NCI-H1105 treated with DMSO at 0.1 percent for 48 hours (cell line): ENCODE measurements at places on chromosomes 11 and 22.

- no peak for DNase-seq
Measured at GRCh38 chr11:110185121-110185591, 92.0 kb downstream of the ZC3H12C start.

DNA sequence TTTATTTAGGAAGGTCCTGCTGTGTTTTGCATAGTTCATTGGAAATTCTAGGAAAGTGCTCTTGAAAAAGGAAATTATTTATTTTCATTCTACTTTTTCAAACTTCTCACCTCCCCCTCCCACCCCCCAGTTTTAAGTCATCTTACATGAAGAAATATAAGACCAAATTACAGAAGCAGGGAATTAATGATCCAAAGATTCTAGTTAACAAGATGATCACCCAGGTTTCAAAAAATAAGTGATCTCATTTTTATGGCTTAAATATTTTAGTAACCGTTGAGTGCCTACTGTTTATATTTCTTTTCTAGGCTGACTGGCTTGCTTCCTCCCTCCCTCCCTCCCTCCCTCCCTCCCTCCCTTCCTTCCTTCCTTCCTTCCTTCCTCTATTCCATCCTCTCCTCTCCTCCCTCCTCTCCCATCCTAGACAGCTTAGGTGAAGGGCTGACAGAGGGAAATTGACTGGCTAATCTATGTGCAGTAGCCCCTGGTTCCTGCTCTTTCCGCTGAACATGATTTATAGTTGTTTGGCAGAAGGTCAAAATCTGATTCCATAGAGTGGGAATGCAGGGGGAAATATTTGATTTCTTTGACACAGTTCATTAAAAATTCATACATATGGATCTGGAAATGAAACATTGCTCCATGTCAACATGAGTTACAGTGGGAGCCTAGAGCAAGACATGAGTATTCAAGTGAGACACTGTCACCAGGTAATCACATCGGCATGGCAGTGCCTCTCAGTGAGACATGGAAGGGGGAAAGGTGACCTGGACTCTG lies 123.4 kb downstream of the COMMD9 start:
- DNase-seq, result peak; percentile 23

GRCh38 chr22:42430528-42431125 lies 1.6 kb downstream of the NFAM1 start:
- DNase-seq, result no peak

DNA sequence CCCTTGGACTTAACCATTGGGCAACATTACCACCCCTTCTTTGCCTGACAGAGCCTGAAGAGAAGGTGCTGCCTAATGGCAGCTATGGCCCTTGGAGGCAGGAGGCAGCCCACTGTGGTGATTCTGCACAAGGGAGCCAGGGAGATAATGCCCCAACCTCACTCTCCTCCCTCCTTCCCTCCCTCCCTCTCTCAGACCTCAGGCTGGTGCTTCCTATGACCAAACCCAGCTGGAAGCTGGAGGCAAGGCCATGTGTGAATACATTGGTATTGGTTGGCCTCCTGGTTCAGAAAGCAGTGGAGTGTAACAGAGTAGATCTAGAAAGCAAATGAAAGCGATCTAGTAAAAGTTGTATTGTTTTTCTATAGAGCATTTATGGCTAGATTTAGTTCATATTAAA lies 233.1 kb downstream of the CSNK2A3 start:
- DNase-seq, result no peak

GRCh38 chr11:119745112-119745511 lies 16.1 kb upstream of the NECTIN1 start:
- DNase-seq, result no peak

- DNase-seq, result peak; percentile 36
Measured at GRCh38 chr11:9313648-9314290, 624 bp downstream of the TMEM41B start.

DNA sequence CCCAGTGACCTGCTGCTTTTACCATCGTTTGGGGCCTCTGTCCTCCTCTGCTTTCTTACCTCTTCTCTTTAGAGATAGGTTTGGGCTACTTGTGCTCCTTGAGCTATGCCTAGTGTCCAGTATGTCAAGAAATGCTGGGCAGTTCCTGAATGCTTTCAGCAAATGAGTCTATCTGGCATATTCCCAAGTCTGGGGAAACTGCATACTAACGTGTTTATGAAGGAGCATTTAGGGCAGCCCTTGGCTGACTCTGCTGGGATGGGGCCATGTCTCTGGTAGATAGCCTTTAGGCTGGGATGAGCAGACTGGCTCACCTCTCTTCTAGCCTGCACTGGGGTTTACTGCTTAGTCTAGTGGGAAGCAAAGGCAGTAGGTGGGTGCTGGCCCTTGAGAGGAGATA lies 43.7 kb upstream of the SUSD2 start:
- no peak for DNase-seq

GRCh38 chr11:67351275-67352005 lies 1.9 kb downstream of the POLD4 start:
- peak; percentile 64 for DNase-seq

GRCh38 chr11:112132737-112133136 lies 31.2 kb downstream of the IL18 start:
- DNase-seq, result no peak

DNA sequence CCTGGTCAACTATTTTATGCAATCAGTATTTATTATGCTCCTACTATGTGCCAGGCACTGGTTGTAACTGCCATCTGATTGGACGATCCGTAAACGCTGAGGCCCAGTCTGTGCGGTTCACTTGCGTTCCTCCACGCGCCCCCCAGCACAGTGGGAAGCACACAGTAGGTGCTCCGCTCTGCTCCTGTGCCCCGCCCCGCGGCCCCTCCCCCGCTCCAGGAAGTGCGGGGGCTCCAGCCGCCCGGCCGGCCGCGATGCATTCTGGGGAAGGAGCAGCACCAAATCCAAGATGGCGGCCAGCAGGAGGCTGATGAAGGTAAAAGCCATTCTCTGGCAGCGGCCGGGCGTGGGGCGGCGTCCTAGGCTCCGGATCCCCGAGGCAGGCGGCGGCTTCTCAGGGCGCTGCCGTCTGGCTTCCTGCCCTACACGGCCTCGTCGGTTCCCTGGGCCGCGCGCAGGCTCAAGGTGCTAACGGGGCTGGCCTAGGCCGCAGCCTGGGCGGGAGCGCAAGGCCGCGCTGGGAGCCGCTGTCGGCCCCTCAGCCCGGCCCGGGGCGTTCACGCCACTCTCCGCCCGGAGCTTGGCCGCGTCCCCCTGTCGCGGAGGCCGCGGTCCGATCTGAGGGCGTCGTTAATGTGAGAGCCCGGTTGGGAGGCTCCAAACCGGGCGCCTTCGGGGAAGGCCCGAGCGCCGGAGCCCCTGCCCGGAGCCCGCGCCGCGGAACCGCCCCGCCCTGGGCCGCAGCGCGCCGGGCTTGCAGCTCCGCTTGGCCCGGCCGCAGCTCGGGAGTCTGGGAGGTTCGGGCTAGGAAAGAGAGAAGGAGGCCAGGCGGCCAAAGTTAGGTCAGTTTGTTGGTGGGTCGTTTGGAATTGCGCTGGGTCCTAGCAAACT lies at the start of gene UBE2L3:
Gene UBE2L3 (plus strand): TSS at position 259 of the 891 bp plus-strand sequence. CDS start 31 bp downstream, at position 290.
- DNase-seq, result peak; percentile 63

GRCh38 chr22:41350087-41350486 lies 31.7 kb upstream of the TEF start:
- no peak for DNase-seq

GRCh38 chr11:111886844-111887243 lies 7.5 kb downstream of the CFAP68 start:
- no peak for DNase-seq

- no peak for DNase-seq
Measured at GRCh38 chr11:85827748-85828639, 17.1 kb upstream of the SYTL2 start.

DNA sequence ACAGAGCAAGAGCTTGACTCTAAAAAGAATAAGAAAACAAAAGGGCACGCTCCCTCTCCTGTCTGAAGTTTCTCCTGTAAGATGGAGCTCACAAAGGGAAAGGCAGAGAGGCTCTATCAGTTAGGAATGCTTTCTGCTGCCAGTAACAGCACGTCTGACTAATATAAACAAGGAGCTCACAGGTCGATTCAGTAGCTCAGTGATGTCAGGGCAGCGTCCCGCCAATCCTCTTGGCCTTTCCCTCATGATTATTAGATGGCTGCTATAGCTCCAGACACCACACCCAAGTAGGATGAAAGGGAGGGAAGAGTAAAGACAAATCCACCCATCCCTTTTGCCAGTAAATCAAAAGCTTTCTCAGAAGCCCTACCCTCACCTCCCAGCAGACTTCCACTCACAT lies 51.3 kb upstream of the HMGXB4 start:
- DNase-seq, result no peak

GRCh38 chr11:100593291-100593690 lies 93.8 kb upstream of the ARHGAP42 start:
- no peak for DNase-seq

DNA sequence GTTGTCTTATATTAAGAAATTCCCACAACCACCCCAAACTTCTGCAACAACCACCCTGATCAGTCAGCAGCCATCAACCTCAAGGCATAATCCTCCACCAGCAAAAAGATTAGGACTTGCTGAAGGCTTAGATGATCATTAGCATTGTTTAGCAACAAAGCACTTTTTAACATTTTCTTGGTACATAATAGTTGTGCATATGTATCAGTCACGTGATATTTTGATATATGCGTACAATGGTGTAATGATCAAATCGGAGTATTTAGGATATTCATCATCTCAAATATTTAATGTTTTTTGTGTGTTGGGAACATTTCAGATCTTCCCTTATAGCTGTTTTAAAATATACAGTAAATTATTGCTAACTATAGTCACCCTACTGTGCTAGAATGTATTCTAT lies 73.5 kb upstream of the API5 start:
- no peak for DNase-seq

GRCh38 chr22:39174498-39175352 lies 22.2 kb upstream of the CBX7 start:
- no peak for DNase-seq

GRCh38 chr11:129815596-129816461 lies at the start of gene TMEM45B:
TSS of gene TMEM45B (plus strand) at chr11:129815848. CDS start at chr11:129852483, 36,635 bp downstream.
- DNase-seq, result peak; percentile 74

- DNase-seq, result no peak
Measured at GRCh38 chr11:112225753-112226061, 521 bp upstream of the PTS start.

DNA sequence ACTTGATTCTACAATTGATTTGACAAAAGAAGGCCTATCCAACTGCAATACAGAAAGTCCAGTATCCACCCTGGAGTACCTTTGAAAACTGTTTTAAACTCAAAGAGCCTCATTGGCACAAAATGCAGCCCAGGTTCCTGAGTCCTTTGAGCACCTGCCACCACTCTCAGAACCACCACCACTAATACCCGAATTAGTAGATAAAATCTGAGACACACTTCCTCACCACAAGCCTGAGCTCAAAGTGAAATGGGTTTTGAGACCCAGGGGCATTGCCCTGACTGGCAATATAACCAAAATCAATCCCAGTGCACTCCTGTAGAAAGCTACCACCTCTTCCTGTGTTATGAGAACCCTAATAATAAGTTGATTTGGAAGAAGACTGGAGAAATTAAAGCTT lies 215.7 kb downstream of the CSNK2A3 start:
- DNase-seq, result no peak

DNA sequence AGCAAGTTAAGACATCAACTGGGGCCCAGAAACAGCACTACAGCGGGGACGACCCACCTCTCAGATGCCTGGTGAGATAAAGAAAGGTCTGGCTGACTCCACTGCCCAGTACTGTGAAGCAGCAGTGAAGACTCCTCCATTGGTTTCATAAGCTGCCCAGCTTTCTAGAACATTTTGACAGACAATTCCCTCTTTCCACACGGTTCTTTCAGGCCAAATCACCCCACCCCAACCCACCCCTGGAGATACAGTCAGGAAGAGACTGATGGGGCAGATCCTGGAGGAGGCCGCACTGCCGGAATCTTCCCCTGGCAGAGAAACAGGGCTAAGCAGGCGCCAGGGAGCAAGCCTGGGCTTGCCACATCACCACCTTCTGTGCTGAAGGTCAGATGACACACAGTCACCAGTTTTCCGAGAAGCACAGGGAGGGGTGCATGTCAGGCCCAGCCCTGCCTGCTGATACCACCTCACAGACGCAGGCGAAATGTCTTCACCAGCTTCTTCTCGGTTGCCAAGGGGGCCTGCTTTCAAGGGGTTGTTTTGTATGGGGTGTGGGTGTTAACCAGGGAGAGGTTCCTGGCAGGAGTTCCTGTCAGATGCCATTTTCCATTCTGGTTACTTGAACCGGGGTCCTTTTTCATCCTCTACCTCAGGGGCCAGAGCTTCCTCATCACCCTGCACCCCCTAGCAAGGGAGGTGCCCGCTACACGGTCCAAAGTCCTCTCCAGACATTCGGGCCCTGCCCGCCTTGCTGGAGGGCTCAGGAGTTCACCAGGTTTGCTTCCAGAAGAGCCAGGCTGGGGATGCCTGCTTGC lies 1.4 kb upstream of the NEAT1 start:
- DNase-seq, result peak; percentile 85

- no peak for DNase-seq
Measured at GRCh38 chr11:116790167-116791001, 1.3 kb downstream of the APOA5 start.

- DNase-seq, result peak; percentile 53
Measured at GRCh38 chr11:723120-723883, 17.3 kb downstream of the EPS8L2 start.

GRCh38 chr11:23543651-23544222 lies 683.5 kb upstream of the CCDC179 start:
- DNase-seq, result no peak

DNA sequence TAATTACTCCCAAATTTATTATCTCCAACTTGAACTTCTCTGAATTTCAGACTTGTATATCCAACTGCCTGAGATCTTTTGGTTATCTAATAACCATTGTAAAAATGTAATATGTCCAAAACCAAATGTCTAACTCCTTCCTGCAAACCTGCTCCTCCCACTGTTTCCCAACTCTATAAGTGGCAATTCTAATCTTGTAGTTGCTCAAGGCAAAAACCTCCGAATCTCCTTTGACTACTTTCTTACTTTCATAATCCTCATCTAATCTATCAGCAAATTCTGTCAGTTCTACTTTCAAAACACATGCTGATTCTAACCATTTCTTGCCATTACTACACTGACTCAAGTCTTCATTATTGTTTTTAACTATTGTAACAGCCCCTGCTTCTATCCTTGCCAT lies 55.7 kb downstream of the FAM168A start:
- no peak for DNase-seq

DNA sequence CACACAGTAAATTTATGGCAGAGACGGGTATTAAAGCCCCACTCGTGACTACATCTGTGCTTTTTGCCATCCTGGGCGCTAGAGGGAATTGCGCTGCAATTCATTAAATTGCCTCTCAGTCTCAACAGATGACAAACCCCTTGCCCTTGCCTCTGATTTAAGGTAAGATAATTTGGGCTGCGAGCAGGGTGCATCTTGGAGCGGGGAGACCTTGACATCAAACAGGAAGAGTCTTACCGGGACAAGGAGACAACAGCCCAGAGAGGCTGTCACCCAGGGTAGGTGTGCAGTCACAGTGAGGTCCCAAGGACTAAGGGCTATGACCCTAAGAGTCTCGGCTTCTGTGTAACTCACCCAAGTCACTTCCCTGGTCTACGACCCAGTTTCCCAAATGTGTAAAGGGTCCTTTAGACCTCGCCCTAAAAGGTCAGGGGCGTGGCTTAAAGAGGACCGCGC lies 449 bp upstream of the TOM1 start:
- DNase-seq, result peak; percentile 41

GRCh38 chr11:130472434-130472961 lies 24.1 kb downstream of the ADAMTS15 start:
- no peak for DNase-seq
